ENCODE measurements at places on chromosomes 3 and 15.

DNA sequence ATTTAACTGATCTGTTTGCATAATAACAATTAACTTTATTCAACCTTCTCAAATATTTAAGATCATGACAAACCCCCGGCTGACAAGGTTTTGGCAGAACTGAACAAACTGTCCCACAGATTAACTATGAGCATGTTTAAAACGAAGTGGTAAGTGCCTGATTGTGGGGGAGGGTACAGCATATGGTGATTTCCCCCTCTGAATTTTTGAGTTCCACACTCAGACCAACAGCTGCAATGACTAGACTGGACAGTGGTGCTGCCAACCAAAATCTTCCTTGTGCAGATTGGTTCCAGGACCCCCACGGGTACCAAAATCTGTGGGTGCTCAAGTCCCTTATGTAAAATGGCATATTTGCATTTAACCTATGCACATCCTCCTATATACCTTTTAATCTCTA, 449.5 kb downstream of the SHQ1 start:
- DNase-seq = no peak

- no peak for DNase-seq
These were observed 63.8 kb upstream of the ACP3 start for GRCh38 chr3:132253262-132253878.

- no peak for DNase-seq
These were observed 29.6 kb upstream of the ADAMTS7 start for GRCh38 chr15:78840661-78841375.

- no peak for DNase-seq
These were observed 47.6 kb upstream of the MED12L start for GRCh38 chr3:151037746-151038477.

DNA sequence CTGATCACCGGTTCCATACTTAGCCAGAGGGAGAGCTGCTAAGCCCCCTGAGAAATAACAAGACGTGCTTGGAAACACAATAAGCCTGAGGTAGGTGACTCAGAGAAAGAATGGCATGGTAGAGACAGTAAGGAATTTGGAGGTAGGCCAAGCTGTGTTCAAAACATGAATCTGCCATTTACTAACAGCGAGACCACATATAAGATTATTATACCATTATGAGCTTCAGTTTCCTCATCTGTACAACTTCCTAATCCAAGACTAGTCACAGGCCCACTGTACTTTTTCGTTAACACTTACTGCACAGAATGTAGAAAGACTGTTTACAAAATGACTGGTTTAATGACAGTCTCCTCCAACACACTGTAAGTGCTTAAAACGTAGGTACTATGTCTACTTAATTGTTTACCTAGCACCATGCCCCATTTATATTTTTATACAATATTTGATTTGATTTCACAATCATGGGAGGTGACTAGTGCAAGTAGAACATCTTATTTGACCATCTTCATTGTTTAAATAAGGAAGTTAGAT, 25.7 kb downstream of the ATOSA start:
- no peak for DNase-seq

DNA sequence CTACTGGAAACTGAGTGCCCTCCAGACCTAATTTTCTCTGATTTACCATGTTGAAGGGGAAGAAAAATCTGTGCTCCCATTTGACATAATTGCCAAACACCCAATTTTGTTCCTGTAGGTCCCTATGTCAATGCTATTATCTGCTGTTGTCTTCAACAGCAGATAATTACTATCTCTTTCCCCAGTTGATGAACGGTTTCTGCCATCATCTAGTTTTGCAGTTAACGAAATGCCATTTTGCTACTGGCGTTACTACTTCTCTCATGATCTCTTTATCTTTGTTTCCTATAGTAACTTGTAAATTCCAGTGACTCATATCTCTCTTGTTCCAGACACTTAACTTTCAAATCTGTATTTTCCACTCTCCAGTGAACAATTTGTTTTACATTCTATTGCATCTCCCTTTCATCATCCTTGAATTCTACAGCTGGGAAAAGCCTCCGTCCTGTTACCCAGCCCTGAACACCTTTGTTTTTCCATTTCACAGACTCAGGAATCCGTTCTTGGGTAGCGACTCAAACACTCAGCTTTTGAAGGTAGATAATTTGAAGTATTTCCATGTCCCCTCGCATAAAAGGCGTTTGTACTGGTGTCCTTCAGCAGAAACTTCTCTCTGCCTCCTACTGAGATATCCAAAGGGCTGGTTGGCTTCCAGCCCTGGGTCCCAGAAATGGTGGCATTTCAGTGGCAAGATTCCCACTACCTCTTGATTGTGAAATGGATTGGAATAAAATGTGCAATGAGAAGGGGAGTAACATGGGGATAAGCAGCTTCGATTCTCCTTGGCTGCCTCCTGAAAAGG, 111.7 kb downstream of the FOXB1 start:
- no peak for DNase-seq

DNA sequence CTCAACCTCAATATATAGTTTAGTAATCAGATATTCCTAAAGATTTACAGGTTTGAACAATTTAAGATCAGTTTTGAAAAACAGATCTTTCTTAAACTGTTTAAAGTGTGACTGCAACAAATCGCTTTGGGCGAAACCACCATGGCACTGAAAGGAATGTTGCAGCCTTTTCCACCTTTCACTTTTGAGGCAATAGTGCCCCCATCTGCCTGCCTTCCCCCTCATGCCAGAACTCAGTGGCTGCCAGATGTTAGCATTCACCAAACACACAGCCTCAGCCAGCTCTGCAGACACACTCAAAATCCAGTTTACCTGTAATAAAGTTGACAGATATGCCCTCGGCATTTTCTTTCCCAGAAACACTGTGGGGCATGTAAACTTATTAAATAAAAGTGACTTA, 3.3 kb downstream of the LYSMD4 start:
- DNase-seq = no peak

- DNase-seq = no peak
These were observed 47.3 kb downstream of the P3H2 start for GRCh38 chr3:190073264-190074008.
